ENCODE measurements at places on chromosomes 12 and 14.
A peak's percentile ranks its signal among the peaks of the same experiment; 100 is the strongest.

DNA sequence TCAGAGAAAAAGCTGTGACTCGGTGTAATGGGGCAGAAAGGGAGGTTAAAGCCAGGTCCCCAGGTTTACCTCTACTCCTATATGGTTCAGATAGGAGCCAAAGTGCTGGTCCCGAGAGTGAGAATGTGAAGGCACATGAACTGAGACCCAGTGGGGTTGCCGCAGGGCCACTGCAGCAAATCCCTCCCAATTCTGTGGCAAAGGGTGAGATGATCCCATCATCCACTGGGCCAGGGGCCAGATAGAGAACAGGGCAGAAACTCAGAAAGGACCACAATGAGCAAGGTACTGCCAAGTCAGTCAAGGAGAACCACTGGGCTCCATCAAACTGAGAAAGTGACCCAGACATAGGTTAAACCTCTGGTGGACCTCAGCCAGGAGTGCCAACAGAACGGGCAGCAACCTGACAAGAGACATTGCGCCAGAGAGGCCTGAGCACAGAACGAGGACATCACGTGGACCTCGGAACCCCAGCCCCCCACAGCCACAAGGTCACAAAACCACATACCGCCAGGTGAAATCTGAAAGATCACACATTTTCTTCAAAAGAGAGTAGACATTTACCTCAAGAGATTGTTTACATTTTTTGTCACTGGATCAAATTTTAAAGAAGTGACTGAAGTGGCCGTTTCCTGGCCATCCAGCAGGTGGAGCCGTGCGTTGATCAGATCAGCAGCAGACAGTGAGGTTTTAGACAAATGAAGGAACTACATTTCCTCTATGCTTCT lies 20.5 kb upstream of the ITPR2 start:
- DNase-seq, result peak; percentile 57

GRCh38 chr12:117161460-117162166 lies 28.7 kb downstream of the FBXO21 start:
- DNase-seq, result no peak

GRCh38 chr14:92549105-92549858 lies 35.7 kb downstream of the RIN3 start:
- no peak for DNase-seq

GRCh38 chr12:121839106-121839992 lies 19.3 kb downstream of the HPD start:
- DNase-seq, result peak; percentile 99

- DNase-seq, result no peak
Measured at GRCh38 chr14:63833728-63834127, 19.1 kb upstream of the SYNE2 start.

- no peak for DNase-seq
Measured at GRCh38 chr12:83827860-83828259, 1084.7 kb downstream of the SLC6A15 start.

- no peak for DNase-seq
Measured at GRCh38 chr12:107921062-107921461, 146.6 kb downstream of the ASCL4 start.

DNA sequence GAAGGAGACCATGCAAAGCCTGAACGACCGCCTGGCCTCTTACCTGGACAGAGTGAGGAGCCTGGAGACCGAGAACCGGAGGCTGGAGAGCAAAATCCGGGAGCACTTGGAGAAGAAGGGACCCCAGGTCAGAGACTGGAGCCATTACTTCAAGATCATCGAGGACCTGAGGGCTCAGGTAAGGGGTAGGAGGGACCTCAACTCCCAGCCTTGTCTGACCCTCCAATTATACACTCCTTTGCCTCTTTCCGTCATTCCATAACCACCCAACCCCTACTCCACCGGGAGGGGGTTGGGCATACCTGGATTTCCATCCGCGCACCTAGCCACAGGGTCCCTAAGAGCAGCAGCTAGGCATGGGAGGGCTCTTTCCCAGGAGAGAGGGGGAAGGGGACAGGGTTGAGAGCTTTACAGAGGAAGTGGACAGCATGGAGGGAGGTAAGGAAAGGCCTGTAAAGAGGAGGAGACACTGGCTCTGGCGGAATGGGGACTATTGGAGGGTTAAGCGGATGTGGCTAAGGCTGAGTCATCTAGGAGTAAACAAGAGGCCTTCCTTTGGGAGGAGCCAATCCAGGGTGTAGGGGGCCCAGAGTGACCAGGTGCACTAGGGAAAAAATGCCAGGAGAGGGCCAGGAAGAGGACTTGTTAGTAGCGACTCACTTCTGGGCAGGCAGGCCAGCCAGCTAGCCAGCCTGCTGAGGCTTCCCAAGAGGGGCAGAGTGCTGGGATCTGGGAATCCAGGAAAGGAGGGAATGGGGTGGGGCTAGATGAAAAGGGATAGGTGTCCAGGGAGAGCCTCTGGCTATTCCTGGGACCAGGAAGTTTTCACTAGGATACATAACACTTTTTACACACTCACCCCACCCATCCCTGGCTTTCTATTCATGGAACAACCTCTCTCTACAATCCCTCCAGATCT lies 754 bp downstream of the KRT18 start:
- no peak for DNase-seq

DNA sequence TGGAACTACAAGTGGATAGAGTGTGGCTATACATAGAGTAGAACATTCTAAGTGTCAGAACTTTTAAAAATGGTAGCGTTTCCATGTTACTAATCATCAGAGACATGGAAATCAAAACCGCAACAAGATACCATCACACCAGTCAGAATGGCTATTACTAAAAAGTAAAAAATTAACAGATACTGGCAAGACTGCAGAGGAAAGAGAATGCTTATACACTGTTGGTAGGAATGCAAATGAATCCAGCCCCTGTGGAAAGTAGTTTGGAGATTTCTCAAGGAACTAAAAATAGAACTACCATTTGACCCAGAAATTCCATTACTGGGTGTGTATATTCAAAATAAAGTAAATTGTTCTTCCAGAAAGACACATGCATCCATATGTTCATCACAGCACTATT lies 518.6 kb downstream of the NELL2 start:
- no peak for DNase-seq

GRCh38 chr12:22474970-22475720 lies 69.2 kb downstream of the C2CD5 start:
- no peak for DNase-seq

- no peak for DNase-seq
Measured at GRCh38 chr12:112909693-112910092, 2.9 kb downstream of the OAS1 start.

- no peak for DNase-seq
Measured at GRCh38 chr14:24235804-24236688, 3.3 kb downstream of the GMPR2 start.

- DNase-seq, result no peak
Measured at GRCh38 chr14:97785495-97785894, 988.3 kb downstream of the VRK1 start.

DNA sequence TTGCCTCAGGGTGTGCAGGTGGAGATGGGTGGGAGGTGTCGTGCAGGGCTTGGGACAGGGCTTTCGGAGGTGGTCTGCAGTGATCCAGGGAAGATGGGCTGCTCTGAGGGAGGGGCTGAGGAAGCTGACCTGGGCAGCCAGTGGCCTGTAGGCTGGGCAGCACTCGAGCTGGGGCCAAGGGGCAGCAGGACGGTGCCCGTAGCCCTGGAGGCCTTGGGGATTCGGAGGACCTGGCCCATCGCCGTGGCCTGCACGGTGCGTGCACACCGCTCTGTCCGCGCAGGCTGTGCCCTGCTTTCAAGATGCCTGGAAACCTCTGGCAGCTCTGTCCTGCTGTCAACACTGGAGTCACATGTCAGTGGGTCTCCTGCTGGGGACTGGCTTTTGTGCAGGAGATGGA lies 9.1 kb downstream of the PACS2 start:
- no peak for DNase-seq

- no peak for DNase-seq
Measured at GRCh38 chr12:5003025-5003666, 40.5 kb upstream of the KCNA5 start.

DNA sequence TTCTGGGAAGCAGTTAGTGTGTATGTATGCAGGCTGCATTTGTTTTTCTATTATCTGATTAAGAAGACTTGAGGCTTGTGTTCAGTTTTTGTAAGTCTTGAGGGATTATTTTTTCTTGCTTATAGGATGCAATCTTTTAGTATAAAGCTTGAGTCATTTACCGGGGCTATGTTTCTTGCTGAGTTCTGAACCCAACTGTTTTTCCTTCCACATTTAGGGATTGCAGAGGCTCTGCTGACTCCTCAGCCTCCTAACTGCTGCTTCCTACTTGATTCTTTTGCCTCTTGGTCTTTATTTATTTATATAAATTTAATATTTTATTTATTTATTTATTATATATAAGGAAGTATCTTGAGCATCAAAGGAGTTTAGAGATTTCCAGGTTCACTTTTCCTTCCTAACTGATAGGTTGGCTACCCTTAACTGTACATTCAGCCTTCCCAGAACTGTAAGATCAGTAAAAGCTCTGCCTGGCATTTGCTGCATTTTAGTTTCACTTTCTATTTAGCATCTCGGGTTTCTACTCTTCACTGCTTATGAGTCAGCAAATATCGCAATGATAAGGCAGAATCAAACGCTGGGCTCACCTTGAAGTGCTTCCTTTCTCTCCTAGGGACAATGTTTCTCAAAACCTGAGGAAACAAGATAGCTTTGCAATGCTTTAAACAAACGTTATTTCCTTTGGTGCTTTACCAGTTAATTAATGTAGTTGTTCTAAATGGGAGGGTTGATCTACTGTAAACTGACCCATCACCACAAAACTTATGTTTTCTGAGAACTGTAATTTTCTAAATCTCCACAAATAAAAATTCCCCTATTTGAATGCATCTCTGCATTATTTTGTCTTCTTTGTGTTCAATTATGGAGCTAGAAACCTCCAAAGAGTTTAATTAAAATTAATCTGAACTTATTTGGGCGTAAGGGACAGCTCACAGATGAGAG lies 1183.7 kb upstream of the TMEM132C start:
- DNase-seq, result no peak

DNA sequence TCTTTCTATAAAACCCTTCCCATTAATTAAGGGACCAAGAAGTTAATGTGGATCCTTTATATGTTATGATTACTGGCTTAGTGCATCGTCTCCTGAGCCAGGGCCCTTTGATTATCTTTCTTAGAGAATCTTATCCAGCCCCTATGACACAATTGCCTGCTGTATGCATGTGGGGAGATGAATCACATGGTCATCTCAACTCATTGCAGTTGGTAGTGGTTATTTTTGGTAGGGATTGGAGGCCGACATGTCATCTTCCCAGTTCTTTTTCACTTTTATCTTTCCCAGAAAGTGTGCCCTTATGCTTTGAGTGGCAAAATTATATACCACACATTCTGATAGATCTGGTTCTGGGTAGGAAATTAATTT lies 26.0 kb downstream of the ZNF664 start:
- no peak for DNase-seq

DNA sequence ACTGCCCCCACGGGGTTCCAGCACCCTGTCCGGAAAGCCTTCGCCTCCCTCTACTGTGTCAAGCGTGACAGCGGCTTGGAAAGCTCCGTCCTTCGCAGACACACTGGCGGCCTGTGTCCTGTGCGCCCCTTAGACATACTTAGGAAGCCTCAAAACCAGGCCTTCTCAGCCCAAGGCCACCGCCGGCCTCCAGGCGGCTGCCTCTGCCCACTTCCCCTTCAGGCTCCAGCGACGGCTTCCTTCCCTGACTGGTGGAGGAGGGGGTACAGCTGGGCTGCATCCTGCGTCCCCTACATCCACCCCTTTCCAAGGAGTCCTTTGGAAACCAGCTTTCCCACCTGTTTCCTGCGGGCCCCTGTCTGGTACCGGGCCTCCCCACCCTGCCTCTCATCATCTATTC lies 2.5 kb upstream of the CACNA2D4 start:
- DNase-seq, result no peak

- DNase-seq, result no peak
Measured at GRCh38 chr14:79475887-79476532, 735.3 kb downstream of the DIO2 start.

GRCh38 chr14:44803239-44803905 lies 158.4 kb downstream of the KLHL28 start:
- no peak for DNase-seq

- no peak for DNase-seq
Measured at GRCh38 chr12:70644861-70645260, 7.6 kb upstream of the PTPRB start.

DNA sequence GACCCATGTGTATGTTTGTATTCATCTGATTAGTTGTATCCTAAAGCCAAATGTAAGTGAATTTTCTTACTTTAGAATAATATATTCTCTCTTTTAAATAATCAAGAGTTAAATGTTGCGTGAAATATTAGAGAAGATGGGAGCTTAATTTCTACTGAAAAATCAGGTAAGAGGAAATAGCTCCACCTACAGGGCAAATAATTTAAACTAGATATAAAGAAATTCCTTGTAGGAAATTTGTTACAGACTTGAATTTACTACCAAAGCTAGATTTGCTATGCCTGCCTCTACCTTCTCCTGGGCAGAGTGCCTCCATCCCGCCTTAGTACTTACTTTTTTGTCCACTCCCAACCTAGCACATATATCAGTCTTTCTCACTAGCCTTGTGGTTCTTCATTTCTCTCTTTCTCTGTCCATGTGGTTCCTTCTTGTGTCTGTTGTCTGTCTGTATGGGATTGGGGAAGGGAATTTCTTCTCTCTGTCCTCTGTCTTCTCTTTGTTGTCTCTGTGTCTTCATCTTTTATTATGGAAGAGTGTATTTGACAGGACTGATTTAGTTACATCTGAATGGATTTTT lies 44.7 kb downstream of the PALS1 start:
- no peak for DNase-seq

DNA sequence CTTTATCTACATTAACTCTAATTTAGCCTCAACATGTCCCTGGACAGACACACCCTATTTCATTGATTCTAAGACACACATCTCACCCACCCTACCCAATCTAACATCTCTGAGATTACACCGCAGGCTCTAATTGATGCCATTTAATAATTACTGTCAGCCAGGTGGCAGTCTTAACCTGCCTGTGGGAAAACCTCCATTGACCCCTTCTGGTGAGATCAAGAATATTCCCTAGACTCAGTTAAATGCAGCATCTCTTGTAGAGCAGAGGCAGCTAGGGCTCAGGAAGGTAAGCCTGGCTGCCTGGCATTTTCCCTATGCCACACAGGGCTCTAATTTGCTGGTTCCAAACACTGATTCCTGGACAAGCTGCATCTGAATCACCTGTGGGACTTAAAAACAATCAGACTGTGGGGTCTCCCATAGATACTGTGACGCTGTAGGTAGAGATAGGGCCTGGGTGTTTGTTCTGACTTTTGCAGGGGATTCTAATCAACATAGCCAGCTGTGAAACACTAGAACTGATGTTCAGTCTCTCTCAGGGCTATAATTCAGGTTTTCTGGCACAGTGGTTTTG lies 14.3 kb downstream of the MCRS1 start:
- DNase-seq, result no peak

DNA sequence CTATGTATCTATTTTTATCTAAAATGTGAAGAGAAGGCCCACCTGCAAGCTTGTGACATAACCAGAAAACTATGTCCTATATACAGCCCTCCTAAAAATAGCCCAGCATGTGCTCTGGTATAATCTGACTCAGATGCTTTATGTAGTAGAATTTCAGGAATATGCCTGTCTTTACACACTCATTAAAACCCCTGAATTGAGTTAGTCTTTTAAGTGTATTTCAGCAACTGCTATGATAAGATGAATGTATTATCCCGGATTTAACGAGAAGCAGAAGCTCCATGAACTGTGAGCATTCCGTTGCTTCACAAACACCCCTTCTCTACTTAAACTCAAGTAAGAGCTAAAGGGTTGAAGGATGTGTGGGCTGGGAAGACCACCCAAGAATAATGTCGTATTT lies 89.9 kb upstream of the PRICKLE1 start:
- DNase-seq, result no peak

Measured in activated CD4-positive, alpha-beta T cell treated with anti-CD3 and anti-CD28 coated beads for 1 hour (primary cell).